Thoracic aorta (tissue), 2 donors: ENCODE measurements at places on chromosomes 3 and 15. TPM values are rescaled to one million over a fixed set of nuclear protein-coding genes. Genes with fewer than 3 reads are reported as not detected.

GRCh38 chr15:63474810-63475316 is 29.5 kb upstream of the USP3 start:
- no peak overlapping the region for H3K4me3 ChIP-seq
- H3K27ac ChIP-seq, result no peak overlapping the region

- H3K27ac ChIP-seq, result no peak overlapping the region
- H3K4me3 ChIP-seq, result no peak overlapping the region
- no peaks in the 10 kb centered on the region for H3K4me1 ChIP-seq
- no peaks in the 10 kb centered on the region for H3K36me3 ChIP-seq
- DNase-seq, result no peak
Observed at GRCh38 chr3:86814321-86814720, 176.6 kb downstream of the VGLL3 start.

- H3K27ac ChIP-seq, result no peak overlapping the region
- H3K36me3 ChIP-seq, result no peaks in the 10 kb centered on the region
- no peaks in the 10 kb centered on the region for H3K4me1 ChIP-seq
- no peak for DNase-seq
Observed at GRCh38 chr3:126125341-126125740, 41.4 kb upstream of the SLC41A3 start.

- no peak overlapping the region for H3K4me3 ChIP-seq
- H3K36me3 ChIP-seq, result no peaks in the 10 kb centered on the region
- H3K27ac ChIP-seq, result peak overlapping the region; percentile 85
- peak; percentile 61 for DNase-seq
- H3K4me1 ChIP-seq, result peaks cover 15% of the 10 kb centered on the region
Observed at GRCh38 chr15:68608206-68608843, 29.5 kb downstream of the CORO2B start.

- no peaks in the 10 kb centered on the region for H3K4me1 ChIP-seq
- H3K36me3 ChIP-seq, result no peaks in the 10 kb centered on the region
- DNase-seq, result no peak
Observed at GRCh38 chr3:6542795-6543194, 318.1 kb upstream of the GRM7 start.

DNA sequence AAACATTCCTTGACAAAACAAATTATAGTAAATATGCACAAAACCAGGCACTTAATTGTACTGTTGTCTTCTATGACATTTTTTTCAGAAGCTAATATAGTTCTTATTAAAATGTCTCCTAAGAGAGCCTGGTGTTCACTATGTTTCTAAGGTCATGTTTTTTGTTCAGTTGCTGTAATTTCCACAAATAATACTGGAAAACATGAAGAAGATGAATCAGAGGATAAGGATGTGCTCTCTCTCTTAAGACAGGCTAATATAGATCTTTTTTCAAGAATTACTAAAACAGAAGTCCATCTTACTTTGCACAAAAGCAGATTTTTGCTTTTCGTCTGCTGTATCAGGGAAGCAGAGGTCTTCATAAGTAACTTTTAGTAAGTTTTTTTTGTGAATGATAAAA is 823.0 kb upstream of the NECTIN3 start:
- no peaks in the 10 kb centered on the region for H3K36me3 ChIP-seq
- H3K27me3 ChIP-seq, result no peaks in the 10 kb centered on the region
- H3K4me3 ChIP-seq, result no peak overlapping the region
- H3K27ac ChIP-seq, result no peak overlapping the region
- no peaks in the 10 kb centered on the region for H3K4me1 ChIP-seq

DNA sequence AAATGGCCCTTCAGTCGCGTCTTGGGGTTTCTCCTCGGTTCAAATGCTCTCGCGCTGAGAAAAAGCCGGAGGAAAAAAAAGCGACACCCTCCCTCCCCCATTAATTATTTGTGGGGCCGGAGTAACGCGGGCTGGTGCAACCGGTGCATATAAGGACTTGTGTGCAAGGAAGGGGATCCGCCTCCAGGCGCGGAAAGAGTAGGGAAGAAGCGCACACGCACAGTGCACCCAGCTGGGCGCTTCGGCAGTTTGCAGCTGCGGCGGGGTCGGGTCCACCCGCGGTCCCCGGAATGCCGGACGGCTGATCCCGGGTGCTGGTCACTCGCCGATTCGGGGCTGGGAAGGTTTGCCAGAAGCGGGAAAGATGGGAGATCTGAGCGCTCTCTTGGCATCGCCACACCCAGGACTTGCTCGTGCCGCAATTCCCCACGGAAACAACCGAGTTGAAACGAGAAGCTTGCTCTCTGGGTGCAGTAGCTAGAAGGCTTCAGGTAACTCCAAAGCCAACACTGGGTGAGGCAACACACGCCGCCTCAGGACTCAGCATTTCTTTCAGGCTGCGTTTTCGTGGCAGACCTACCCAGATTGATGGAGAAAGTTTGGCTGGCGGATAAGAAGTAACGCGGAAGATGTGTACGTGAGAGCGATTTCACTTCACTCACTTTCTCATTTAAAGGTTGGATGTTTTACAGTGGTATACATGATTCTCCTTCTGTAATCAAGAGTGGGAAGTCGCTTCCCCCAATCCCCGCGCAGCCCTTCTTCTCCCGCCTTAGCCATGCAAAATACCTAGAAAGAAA is 720 bp upstream of the TNIK start:
- H3K4me3 ChIP-seq, result peak overlapping the region; percentile 88
- H3K4me1 ChIP-seq, result no peaks in the 10 kb centered on the region
- no peak for DNase-seq
- H3K27ac ChIP-seq, result peak overlapping the region; percentile 41
- no peaks in the 10 kb centered on the region for H3K36me3 ChIP-seq
- H3K27me3 ChIP-seq, result no peaks in the 10 kb centered on the region

DNA sequence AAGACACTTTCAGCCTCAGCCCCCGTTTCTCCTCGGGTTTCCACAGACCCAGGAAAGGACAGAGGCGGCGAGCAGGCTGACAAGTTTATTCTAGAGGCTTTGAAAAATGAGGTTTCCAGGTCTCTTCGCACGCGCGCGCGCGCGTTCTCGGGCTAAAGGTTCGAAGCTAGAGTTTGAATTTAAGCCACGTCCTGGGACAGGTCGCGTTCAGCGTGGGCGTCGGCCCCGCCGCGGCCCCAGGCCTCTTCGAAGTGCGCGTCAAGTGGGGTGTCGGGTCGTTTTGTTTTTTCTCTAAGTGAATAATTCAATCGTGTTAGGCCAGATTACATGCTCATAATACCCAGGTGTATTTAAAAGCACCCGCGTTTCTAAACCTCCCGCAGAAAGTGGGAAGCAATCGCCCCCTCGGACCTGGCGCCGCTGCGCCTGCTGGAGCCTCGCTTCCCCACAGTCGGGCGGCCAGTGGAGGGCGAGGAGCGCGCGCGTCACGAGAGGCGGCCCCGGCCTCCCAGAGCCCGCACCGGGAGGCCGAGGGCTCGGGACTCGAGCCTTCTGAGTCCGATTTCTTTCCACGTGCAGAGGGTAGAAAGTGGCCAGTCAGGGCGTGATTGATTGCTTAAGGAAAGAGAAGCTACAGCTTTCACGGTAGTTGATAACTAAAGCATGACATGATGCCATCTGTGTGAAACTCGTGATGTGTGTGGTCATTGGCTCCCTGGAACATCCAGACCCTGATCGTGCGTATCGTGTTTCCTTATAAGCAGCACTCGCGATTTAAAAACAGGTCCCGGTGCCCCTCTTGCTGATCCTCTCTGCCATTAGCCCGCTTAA is 15.8 kb upstream of the SOX2 start:
- no peak overlapping the region for H3K27ac ChIP-seq
- DNase-seq, result no peak
- H3K36me3 ChIP-seq, result no peaks in the 10 kb centered on the region
- peaks cover 29% of the 10 kb centered on the region for H3K27me3 ChIP-seq

FAM174B gene
- 6.1 TPM for total RNA-seq

NMNAT3 gene
- 3.0 TPM for total RNA-seq
